COR-L47 (cell line): ENCODE measurements at places on chromosomes 7 and 10.

DNA sequence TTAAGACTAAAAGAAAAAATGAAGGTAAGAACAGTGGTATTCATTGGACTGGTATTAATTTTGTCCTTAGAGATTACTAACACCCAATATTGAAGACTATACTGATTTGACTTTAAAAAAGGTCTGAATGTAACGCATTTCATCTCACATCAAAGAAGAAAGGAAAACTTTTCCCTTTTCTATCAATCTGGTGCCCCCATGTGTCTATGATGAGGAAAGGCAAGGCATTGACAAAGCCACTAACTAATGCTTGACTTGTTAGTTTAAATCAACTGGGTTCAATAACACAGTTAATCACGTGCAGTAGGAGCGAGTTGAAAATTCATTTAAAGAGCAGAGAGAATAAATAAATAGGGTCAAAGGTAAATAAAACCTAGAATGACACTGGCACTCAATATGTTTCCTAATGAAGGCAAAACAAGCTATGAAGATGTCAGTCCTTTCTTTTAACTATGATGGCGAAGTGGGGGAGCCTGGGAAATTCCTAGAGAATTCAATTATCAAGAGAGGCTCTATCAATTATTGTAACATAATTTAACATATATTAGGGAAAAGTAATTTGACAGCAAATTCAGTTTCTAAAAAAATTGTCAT is 180.9 kb downstream of the ANK3 start:
- DNase-seq: peak; percentile 8

- DNase-seq: no peak
Observed at GRCh38 chr7:17829001-17829400, 111.3 kb downstream of the SNX13 start.

GRCh38 chr7:112444505-112444904 is 5.8 kb upstream of the IFRD1 start:
- DNase-seq: no peak

DNA sequence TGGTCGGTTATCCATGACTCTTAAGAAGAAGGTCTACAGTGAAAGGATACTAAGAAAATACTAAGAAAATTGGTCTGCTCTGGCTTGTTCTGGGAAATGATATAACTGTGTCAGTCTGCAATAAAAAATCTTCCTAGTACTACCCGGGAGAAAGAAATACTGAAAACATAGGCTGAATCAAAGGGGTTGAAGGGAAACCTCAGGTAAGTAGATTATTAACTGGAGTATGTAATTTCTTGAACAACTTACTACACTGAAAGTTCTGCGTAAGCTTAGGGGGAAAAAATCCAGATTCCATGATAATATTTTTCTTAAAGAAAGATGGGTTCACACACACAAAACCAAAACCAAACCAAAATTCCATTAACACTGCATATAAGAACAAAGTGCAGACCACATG is 143.3 kb downstream of the KMT2E start:
- no peak for DNase-seq

- DNase-seq: no peak
Observed at GRCh38 chr10:17001961-17002749, 127.5 kb downstream of the CUBN start.

DNA sequence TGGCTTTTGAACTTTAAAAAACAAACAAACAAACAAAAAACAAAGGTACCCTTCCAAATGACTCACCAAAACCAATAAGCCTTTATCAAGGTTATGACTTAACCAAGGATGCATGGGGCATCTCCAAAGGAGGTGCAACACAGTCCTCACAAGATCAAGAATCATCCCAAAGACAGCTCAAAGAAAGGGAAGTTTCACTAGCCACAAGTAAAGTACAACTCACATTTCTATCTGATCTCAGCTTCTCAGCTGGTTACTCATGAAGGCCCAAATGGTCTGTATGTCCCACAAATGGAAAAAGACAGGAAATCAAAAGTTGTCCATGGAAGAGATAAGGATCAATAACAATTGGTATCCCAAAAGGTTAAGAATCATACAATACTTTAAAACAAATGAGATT is 6.0 kb upstream of the MKLN1 start:
- no peak for DNase-seq

DNA sequence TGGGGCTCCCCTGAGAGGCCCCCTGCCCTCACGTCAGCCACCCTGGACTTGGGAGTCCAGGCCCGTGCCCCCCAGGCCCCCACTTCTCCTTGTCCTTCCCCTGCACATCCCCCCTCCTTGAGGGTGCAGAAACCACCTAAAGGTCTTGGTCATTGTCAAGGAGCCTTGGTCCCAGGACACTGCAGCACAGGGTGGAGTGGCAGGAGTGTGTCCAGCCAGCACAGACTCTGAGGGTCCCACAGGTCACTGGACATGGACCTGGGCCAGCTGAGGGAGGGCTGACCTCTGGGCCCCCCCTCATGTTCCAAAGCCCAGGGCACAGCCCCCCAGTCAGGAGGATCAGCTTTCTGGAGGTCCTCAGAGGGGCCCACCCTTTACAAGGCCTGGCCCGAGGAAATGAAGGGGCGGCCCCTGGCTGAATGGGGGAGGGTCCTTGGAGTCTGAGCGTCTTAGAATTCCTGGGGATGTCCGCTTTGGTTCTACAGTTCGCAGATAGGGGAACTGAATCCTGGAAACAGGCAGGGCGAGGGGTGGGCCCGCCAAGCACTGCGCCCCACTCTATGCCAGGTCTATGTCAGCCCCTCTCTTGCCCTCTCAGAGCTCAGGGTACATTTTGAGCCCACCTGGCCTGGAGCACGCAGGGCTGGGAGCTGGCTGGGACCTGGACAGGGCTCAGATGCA is 54.0 kb downstream of the PWWP2B start:
- DNase-seq: no peak

DNA sequence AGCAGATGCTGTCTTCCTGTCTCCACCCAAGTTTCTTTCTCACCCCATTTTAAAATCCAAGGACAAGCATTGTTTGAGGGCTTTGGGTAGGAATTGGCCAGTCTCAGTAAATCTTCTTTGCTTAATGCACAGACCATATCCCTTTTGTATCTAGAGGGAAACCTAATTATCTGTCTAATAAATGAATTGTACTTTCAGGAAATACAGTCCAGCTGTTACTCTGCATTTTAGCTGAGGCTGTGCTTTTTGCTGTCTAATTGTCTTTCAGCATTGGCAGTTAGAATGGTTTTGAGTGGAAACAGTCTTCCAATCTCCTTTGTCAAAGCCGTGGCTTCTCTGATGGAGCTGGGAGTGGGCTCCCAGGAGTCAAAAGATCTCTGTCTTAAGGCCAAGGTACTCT is 388.2 kb downstream of the SORCS3 start:
- DNase-seq: no peak

- DNase-seq: no peak
Observed at GRCh38 chr7:77959080-77959479, 160.5 kb downstream of the PHTF2 start.

- DNase-seq: no peak
Observed at GRCh38 chr10:15751046-15751445, 31.3 kb upstream of the ITGA8 start.

GRCh38 chr7:138584696-138585095 is 116.5 kb downstream of the SVOPL start:
- no peak for DNase-seq

- no peak for DNase-seq
Observed at GRCh38 chr7:80313716-80314115, 179.1 kb downstream of the GNAI1 start.

DNA sequence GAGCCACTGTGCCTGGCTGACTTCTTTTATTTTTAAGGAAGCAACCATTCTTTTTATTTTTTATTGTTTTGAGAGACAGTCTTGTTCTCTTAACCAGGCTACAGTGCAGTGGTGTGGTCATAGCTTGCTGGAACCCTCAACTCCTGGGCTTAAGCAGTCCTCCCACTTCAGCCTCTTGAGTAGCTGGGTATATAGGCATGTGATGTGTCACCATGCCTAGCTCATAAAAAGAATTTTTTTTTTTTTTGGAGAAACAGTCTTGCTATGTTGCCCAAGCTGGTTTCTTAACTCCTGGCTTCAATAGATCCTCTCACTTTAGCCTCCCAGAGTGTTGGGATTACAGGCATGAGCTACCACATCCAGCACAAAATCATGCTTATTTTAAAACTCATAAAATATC is 5.8 kb downstream of the MCU start:
- no peak for DNase-seq

DNA sequence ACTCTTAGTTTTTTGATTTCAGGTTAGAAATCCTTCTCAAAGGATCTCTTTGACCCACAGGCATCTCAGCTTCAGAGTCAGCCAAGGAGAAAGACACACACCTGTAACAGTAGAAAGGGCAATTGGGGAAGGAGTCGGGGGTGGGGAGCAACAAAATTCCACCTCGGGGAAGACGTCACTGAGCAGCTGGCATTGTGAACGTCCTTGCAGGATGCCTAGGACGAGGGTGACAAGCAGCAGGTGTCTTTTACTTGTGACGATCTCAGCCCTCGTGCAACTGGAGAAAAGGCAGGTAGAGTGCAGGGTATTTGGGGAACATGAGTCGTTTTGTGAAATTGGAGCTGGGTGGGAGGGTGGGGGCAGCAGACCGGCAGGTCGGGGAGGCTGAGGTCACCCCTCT is 627.0 kb downstream of the ACTR3B start:
- no peak for DNase-seq

DNA sequence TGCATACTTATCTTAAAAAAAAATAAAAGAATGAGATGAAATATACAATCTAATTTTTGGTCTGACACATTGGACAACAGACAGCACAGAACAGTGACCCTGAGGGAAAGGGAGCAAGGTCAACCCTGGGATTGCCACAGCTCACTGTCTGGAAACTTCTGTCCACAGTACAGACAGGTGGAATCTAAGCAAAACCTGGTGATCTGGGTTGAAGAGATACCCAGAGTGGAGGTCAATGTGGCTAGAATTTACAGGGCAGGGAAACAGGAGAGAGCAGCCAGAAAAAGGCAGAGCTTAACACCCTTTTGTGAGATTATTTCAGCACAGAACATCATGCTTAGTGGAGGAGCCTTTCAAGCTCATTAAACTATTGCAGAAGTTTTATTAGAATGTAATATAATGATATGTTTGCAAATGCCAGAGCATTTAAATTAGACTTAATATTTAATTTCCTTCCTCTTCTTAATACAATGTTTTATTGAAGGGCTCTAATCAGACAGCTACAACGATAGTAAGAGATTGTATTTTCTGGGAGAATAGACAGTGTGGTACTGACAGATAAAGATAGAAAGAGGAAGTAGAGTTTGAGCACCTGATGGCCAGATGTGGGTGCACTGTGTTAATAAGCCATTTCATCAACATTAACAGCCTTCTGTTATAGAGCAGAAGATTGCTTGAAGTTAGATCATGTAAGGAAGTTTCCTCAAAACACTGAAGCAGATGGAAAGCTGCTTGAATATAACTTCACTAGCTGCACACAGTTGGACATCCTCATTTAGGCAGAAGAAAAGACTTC is 309.4 kb downstream of the HGF start:
- no peak for DNase-seq

- no peak for DNase-seq
Observed at GRCh38 chr7:119890631-119891030, 382.3 kb upstream of the KCND2 start.

GRCh38 chr10:62467527-62467926 is 93.4 kb downstream of the ZNF365 start:
- no peak for DNase-seq

DNA sequence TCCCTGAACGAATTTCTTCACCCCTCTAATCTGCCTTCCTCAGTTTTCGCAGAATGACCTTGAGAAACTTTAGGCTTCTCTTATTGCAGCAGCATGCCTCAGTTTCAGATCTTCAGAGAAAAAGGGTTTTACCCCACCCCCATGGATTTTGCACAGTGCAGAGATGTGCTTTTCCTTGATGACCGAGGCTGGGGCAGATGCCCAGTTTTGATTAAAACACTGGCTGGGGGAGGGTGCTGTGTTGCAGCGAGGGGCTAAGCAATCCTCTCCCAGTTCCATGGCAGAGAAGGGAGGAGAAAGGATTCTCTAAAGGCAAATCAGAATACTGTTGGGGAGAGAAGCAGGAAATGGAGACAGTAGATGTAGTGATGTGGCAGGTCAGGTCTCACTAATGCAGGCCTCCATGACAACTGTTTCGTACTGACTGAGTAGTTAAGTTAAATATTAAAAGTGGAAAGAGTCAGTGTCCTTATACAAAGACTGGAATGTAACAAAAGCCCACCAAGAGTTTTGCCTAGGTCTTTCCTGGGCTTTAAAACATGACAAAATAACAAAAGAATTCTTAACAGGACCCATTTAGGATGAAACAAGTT is 50.8 kb upstream of the PDZD8 start:
- DNase-seq: no peak

- DNase-seq: peak; percentile 49
Observed at GRCh38 chr7:110507832-110508231, 583.1 kb upstream of the LRRN3 start.

GRCh38 chr7:148318838-148319237 is 271.7 kb upstream of the C7orf33 start:
- DNase-seq: no peak

DNA sequence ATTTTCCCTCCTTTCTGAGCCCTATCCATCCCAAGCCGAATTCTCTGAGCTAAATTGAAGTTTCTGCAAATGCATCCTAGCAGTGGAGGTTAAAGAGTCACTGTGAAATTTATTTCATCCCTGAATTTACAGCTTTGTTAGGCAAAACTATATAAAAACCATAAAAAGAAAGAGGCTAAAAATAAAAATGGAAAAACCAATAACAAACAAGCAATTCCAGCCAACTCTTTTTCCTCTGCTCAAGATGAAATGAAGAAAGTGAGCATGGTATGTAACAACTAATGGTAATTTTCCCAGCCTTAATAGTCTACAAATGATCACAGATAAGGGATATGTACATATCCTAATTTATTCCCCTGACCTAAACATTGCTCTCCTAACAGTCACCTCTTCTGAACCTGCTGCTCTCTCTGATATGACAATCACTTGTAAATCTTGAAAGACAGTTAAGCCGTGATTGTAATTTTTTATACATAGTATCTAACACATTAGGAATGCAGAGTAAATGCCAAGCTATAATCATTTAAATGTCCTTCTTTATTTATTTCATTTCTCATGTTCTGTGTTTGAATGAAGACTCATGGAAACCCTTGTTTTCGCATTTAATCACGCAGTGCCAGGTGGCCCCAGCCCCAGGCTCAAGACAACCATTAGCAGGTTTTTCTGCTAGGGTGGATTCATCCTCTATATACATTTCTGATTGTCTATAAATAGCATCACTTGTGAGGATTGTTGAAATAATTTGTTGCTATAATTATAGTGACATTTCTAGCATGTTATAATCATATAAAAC is 48.6 kb upstream of the NRP1 start:
- no peak for DNase-seq

- DNase-seq: no peak
Observed at GRCh38 chr7:28779954-28780353, 178.2 kb downstream of the TRIL start.
